Gastroesophageal sphincter (tissue), 4 donors: ENCODE measurements at places on chromosomes 5 and 9. TPM values are rescaled to one million over a fixed set of nuclear protein-coding genes. Genes with fewer than 3 reads are reported as not detected.

NDOR1 gene
- total RNA-seq = 9.8 TPM

BTNL8 gene
- not detected for total RNA-seq

FOXD4L6 gene
- not detected for total RNA-seq

ANKRD34B gene
- total RNA-seq = not detected

INSYN2B gene
- not detected for total RNA-seq

CATSPER3 gene
- total RNA-seq = not detected

ASPN gene
- total RNA-seq = 36.3 TPM

SNX30 gene
- total RNA-seq = 6.2 TPM

CDX1 gene
- total RNA-seq = not detected

- no peak for ATAC-seq
These were observed 33.5 kb downstream of the SEMA4D start for GRCh38 chr9:89464300-89464901.

DNA sequence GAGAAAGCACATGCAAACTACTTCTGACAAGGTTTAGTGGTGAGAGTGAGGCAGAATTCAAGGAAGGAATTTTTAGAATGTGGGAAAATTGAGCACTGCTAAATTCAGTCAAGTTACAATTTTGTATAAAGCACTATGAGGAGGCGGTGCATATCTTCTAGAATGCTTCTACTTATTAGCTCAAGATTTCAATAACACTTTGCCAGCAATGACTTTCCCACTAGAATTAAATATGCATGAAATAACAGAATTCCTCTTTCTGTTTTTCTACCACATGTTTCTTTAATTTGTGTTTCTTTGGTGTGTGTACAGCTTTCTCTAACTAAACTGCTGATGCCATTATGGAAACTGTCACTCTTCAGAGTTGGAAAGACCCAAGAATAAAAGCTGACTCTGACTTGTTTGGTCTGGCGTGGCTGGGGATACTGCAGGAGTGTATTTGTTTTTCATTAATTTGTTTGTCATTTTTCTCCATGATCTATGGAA lies 163.5 kb downstream of the ARSB start:
- no peak for ATAC-seq

DNA sequence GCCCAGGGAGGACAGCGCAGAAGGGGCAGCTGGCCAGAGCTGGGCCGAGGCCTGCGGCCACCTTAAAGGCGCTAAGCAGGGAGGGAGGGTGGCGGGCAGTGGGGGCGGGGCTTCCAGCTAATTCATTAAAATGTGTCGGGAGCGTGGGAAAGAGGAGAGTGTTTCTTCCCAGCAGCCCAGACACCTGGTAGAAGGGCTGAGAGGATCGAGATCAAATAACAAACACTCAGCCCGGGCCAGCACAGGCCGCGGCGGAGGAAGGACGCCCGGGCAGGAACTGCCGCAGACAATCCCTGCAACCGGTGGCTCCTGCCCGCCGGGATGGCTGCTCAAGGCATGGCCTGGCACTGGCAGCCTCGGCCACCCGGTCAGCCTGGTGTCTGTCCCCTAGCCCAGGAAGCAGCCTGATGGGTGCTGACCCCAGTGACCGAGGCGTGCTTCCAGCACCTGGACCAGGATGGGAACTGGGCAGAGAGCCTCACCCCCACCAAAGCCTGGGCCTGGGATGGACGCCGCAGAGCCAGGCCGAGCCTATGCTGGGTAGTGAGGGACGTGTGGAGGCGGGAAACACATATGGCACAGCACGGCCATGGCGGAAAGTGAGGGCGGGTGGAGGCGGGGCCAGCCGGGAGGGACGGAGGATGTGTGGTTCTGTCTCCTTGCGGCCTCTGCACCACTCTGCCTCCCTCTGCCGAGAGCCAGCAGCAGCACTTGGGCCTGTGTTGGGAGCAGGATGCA lies 3.2 kb upstream of the NRARP start:
- peak; percentile 34 for ATAC-seq

DNA sequence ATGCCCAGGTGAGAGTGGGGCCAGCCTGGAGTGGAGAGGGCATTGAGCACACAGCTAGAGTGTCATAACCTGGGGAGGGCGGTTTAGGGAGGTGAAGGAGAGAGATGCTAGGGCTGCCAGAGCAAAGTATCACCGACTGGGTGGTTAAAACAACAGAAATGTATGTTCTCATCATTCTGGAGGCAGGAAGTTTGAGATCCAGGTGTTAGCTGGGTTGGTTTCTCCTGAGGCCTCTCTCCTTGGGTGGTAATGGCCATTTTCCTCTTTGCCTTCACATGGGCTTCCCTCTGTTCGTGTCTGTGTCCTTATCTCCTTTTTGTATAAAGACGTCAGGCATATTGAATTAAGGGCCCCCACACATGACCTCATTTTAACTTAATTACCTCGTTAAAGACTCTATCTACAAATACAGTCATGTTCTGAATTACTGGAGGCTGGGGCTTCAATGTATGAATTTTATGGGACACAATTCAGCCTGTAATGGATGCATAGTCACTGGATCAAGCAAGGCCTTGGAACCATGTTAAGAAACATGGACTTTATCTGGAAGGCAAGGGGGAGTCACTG lies 118.6 kb upstream of the IL12B start:
- no peak for ATAC-seq

- no peak for ATAC-seq
These were observed 5.8 kb upstream of the CCL21 start for GRCh38 chr9:34715639-34716215.

GRCh38 chr5:141427783-141428426 lies 2.4 kb upstream of the PCDHGA12 start:
- ATAC-seq = no peak

DNA sequence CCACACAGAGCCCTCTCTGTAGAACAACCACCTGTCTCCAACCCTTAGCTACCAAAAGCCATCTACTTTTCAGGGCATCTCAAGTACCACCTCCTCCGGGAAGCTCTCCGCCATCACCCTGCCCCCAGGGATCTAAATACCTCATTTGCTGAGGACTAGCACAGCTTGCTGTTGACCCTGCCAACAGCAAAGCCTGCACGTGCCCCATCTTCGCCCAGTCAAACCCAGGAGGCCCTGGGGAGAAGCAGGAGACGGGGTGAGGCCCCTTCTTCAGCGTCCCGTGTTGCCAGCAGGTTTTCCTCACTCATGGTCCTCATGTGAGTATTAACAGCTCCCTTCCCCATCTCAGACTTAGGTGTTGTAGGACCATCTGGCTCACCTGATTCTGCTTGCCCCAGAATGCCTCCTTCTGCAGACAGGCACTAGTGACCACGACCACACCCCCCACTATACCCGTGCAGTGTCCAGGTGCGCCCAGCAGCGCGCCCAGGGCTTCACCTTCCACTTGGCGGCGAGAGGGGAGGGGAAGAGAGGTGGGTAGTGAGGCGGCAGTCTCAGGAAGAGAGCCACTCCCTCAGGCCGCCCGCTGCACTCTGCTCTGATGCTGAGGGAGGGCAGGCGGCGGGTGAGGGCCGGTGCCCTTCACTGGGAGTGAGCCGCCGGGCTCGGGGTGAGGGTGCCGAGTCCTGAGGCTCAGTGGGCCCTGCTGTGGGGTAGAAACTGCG lies 11.1 kb downstream of the VAV2 start:
- no peak for ATAC-seq

DNA sequence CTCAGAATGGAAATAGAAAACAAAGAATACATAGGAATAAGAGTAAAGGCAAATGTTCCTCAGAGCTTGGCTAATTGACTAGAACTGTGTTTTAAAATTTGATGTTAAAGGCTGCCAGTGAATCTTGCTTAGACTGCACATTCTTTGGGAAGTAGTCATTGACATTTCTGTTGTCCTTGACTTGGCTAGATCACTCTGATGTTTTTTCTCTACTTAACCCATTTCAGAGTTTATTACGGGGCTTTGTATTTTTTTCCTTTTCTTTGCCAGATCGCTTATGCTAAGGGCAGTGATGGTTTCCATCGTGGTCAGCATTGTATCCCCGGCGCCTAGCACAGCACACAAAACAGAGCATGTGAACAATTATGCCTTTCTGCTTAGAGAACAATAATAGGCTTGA lies 1126.7 kb upstream of the CDH9 start:
- no peak for ATAC-seq

DNA sequence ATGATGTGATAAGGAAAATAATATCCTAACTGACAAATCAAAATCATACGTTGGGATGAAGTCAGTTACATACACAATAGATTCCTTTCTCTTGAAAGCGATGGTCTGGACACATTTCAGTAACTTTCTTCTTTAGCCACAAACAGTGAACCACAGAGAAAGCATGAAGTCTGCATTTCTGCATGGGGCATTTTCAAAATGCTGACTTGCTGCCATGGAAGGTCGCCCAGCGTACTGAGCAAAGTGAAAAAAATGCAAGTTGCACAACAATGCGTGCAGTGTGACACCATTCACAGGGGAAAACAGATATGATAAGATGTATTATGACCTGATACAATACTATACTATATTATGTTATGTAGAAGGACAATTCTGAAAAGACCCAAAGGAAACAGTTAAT lies 146.3 kb downstream of the SNX18 start:
- peak; percentile 82 for ATAC-seq

DNA sequence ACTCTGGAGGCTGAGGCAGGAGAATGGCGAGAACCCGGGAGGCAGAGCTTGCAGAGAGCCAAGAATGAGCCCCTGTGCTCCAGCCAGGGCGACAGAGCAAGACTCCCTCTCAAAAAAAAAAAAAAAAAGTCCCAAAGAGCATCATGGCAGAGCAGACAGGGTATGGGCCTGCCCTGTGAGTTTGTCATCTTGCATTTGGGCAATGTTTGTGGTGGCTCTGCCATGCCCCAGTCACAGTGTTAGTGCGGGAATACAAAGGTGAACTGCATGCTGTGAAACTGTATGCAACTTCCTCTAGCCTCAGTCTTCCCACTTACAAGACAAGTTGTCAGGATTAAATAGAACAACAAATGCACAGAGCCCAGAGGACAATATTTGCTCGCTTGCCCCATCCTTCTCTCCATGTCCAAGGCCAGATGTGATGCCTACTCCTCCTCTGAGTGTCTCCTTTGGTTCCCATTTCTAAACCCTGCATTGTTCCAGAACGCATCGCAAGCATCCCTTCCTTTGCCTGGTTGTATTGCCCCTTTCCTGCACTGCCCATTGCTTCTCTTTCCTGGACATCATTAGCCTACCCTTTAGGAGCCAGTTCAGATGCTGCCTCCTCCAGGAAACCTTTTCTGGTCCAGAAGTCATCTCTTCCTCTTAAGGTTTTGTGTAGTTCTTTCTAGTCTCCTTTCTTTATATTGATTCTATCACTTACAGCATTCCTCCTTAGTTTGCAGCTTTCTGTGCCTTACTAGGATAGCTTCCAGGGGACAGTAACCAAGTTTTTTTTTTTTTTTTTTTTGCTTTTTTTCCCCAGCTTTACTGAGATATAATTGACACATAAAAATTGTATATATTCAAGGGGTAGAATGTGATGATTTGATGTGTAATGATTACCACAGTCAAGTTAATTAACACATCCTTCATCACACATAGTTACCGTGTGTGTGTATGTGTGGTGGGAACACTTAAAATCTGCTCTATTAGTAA lies 69.0 kb upstream of the TNFAIP8 start:
- no peak for ATAC-seq

- ATAC-seq = no peak
These were observed 28.8 kb upstream of the PLIN2 start for GRCh38 chr9:19156026-19156474.

- no peak for ATAC-seq
These were observed 115.9 kb upstream of the FCN2 start for GRCh38 chr9:134764473-134765269.

GRCh38 chr9:37157726-37158377 lies 37.5 kb downstream of the ZCCHC7 start:
- no peak for ATAC-seq

- no peak for ATAC-seq
These were observed 371.4 kb upstream of the CDH18 start for GRCh38 chr5:20359377-20359776.

DNA sequence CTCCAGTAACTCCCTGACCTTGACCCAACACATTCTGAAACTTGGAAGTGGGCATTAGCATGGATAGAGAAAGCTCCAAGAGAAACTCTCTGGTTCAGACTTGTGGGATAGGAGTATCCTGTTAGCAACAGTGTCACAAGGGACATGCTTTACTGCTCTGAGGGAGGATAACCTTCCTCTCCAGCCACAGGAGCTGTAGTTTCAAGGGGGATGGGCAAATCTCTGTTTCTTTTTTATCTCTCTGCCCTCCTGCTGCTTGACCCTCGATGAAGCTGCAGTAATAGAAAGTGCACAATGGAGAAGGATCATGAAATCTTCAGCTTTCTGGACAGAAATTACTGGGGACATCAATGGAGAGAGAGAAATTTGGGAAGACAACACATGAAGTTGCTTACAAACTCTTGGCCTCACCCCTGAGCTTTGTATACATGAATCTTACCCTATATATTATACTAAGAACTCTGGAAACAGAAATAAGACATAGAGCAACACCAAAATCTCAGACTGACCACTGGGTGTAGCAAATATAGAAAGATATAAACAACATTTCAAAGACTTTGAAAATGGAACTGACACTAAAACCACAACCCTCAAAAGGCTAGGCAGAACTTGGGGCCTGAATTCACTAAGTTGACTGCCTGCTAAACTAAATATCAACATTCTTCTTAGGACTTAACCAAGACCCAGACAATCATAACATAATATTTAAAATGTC lies 471.0 kb upstream of the MEF2C start:
- no peak for ATAC-seq
